GOT3 (cell line): ENCODE measurements at places on chromosomes 5 and 9.

GRCh38 chr5:98639274-98639673, 134.2 kb upstream of the RGMB start:
- DNase-seq, result no peak

DNA sequence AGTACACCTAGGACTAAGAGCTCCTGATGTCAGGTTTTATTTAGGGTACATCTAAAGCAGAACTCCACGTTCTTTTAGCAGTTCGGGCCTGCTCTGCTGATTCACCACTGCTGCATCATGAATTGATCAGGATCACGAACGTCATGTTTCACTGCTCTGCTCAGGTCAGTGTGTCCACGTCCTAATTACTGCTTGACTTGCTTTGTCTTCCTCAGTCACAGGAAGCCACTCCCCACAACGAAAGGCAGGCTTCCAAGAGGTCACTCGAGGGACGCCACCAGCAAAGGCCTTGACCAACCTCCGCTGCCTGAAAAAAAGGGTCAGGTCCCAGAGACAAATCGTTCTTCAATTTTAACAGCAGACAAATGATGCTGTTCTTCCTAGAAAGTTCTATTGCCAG, 40.3 kb downstream of the CTNND2 start:
- no peak for DNase-seq

DNA sequence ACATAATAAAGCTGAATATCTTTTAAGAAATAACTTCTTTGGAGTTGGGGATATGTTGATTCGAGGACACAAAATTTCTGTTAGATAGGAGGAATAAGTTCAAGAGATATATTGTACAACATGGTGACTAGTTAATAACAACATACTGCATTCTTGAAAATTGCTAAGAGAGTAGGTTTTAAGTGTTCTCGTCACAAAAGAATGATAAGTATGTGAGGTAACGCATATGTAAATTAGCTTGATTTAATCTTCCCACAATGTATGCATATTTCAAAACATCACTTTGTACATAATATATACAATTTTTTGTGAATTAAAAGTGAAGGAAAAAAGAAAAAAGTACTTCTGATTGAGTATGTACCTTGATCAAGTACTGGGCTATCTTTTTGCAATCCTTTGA, 428.0 kb upstream of the TRPC7 start:
- DNase-seq, result no peak

DNA sequence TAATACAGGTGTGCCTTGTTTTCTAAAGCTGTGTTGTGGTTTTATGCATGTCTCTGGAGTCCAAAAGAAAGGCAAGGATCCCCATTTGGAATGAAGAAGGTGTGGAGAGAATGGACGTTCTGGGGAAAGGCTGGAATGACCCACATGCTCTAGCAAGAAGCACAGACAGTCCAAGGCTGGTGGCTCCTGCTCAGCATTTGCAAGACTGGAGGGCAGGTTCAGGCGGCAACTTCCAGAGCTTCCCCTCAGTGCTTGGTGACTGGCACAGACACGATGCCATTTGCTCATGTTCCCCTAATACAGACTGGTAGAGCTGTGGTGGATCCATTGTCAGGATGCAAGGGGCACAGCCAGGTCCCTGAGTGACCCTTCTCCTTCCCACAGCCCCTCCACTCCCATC, 8.2 kb downstream of the SLC22A4 start:
- DNase-seq, result no peak

DNA sequence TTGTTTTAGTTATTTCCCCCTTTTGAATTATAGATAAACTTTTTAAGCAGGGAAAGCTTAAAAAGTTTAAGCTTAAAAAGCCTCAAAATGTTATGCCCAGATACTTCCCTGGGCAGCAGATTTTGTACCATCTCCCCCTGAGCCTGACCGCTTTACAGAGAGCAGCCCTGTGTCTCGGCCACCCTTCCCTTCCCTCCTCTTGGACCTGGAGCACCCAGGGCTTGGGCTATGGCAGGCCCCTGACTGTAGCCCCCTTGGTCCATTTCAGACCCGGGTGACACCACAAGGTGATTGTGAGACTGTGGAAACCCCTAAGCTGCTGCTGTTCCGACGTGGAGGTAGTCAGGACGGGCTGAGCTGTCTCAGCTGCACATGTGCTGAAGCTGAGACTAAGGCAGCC, 97.7 kb downstream of the RALGPS1 start:
- no peak for DNase-seq

GRCh38 chr9:120016231-120016630, 563.7 kb downstream of the CDK5RAP2 start:
- no peak for DNase-seq

DNA sequence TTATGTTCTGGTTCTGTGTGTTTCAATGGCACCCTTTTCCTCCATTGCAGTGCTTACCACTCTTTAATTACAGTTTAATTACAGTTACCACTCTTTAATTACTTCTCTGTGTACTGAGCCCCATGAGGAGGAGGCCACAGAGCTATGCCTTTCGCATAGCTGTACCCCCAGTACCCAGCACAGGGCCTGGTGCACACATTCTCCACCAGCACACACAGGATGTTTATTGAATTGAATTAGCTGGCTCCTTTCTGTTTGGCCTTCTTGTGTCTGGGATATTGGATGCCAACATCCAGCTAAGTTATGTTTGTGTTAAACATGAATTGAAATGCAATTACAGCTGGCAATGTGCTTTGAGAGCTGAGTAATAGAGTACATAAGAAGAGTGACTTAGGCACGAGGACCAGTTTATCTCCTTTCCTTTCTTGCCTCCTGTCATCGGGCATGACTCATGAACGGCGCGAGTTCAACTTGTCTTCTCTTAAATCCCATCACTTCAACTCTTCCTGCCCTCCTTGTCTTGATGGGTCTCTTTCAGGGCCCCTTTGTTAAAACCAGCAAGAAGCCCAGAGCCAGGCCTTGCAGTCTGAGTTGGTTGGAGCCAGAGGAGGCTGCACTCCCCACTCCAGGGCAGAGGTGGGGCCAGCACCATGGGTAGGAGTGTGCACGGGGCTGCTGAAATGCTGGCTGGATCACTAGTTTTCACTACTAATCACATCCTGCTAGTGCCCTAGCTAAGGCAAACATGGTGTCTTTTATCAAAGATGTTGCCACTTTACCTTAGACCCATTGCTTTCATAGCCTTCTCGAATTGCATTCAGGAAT, 37.4 kb downstream of the MVB12B start:
- no peak for DNase-seq

- no peak for DNase-seq
Measured at GRCh38 chr9:122107291-122107805, 14.2 kb upstream of the TTLL11 start.

DNA sequence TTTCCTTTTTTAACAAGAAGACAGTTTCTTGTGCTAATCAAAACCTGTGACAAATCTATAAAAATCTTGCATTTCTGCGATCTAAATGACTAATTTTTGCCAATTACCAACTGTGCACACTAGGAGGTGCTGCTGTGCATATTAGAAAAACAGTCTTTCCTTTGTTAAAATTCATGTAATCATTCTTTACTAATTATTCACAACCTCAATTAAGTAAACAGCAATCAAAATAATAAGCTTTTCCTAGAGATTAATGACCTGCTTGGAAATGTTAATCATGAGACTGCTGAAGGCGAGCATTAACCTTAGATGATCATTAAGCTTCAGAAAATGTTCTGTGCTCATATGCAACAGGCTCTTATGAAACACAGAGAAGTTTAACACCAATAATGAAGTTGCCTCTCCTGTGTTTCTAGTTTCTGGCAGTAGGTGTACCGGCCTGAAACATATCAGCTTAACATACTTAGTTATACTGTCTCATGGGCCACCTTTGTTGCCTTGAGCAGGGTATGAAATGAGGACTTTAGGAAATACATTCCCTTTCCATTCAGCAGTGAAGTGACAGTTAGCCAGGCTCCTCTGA, 17.7 kb downstream of the RFESD start:
- DNase-seq, result no peak
